ENCODE measurements at places on chromosomes 13 and 19. TPM values are rescaled to one million over a fixed set of nuclear protein-coding genes. Genes with fewer than 3 reads are reported as not detected.

DNA sequence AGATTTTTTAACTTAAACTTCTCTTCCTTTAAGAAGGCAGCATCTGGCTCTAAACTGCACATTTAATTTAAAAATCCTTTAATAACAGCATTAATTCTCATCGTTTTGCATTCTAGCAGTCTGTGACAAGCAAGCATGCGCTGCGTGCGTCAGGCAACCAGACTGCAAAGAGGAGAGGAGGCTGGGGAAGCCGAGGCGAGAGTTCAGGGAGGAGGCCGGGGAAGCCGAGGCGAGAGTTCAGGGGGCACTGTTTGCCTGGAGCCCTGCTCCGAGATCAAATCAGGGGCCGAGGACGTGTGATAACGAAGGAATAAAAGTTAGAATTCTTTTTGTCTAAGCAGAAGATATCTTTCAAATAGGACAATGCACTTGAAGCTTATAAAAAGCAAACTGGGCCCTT lies 435.7 kb downstream of the EFNB2 start:
- H3K27ac ChIP-seq: no peak overlapping the region
- H3K4me1 ChIP-seq: no peaks in the 10 kb centered on the region
- no peak for DNase-seq
- no peaks in the 10 kb centered on the region for H3K36me3 ChIP-seq
- no peak overlapping the region for H3K4me3 ChIP-seq

GRCh38 chr13:53043398-53043797 lies 14.8 kb downstream of the OLFM4 start:
- H3K27me3 ChIP-seq: no peaks in the 10 kb centered on the region
- H3K4me3 ChIP-seq: no peak overlapping the region
- no peak overlapping the region for H3K27ac ChIP-seq
- no peaks in the 10 kb centered on the region for H3K4me1 ChIP-seq
- DNase-seq: no peak
- no peaks in the 10 kb centered on the region for H3K36me3 ChIP-seq

DNA sequence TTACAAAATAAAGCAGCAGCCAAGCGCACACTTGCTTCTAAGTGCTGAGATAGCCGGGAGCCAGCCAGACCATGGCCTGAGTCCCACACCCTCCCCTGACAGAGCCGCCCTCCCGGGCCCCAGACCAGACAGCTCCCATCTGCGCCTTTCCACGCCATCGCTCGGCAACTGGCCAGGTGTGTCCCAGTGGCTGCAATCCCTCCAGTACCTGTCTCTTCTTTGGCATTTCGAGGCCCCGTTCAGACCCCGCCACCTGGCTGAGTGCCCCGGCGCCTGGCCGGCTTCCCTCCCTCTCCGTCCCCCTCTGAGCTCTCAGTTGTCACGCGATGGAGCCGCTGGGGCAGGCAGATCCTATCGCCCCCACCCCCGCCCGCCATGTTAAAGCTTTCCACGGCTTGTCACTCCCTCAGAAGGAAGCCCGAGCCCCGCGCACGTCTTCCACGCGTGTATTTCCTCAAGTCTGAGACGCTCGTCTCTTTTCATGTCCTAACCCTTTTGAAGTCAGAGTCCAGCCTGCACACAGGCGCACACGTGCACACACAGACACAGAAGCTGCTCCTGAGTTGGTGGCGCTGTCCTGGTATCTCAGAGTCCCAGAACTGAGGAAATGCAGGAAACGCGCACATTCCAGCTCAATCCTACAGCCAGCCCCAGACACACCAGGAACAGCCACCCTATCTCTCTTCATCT lies 7.9 kb downstream of the MLLT1 start:
- peaks cover 89% of the 10 kb centered on the region for H3K4me1 ChIP-seq
- peak; percentile 85 for DNase-seq
- H3K27ac ChIP-seq: peak overlapping the region; percentile 87
- H3K4me3 ChIP-seq: peak overlapping the region; percentile 31

GRCh38 chr13:40192452-40192851 lies 474.0 kb downstream of the FOXO1 start:
- H3K36me3 ChIP-seq: no peaks in the 10 kb centered on the region
- H3K27me3 ChIP-seq: no peaks in the 10 kb centered on the region
- H3K4me3 ChIP-seq: no peak overlapping the region

- peaks cover 33% of the 10 kb centered on the region for H3K4me1 ChIP-seq
- no peak for DNase-seq
- H3K27ac ChIP-seq: peak overlapping the region; percentile 58
- H3K36me3 ChIP-seq: peaks cover 19% of the 10 kb centered on the region
- H3K4me3 ChIP-seq: no peak overlapping the region
These were observed 10.2 kb downstream of the CAPN12 start for GRCh38 chr19:38734176-38734425.

GRCh38 chr19:27753622-27754021 lies 1459.3 kb downstream of the UQCRFS1 start:
- H3K36me3 ChIP-seq: no peaks in the 10 kb centered on the region
- DNase-seq: no peak
- H3K4me1 ChIP-seq: no peaks in the 10 kb centered on the region
- no peak overlapping the region for H3K4me3 ChIP-seq
- no peak overlapping the region for H3K27ac ChIP-seq

The LGALS7B gene
- total RNA-seq: 3.2 TPM

The ADAMTS10 gene
- total RNA-seq: 29.4 TPM

Measured in upper lobe of right lung (tissue), 1 donor.